ENCODE measurements at places on chromosomes 12 and 14. TPM values are rescaled to one million over a fixed set of nuclear protein-coding genes. Genes with fewer than 3 reads are reported as not detected.

Gene STXBP6
- total RNA-seq: 0.14 TPM

Gene MYF5
- not detected for total RNA-seq

Gene ARF3
- 51.7 TPM for total RNA-seq

DNA sequence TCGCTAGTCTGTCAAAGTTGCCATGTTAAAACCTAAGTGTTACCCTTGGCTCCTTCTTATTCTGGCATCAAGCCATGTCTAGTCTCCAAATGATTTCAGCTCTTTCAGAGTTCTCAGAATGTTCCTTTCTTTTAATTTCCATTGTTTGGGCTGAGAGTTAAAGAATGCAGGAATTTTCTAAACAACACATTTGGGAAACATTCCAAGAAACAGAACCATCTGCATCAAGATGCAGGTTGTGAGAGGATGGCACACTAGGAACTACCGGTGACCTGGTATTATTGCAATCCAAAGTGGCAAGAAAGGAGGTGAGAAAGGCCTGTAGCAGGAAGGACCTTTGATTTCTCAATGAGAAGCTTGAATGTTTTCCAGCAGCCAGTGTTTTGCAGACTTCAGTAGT, 30.1 kb downstream of the SLC35F4 start:
- DNase-seq: no peak

- no peak for DNase-seq
Observed at GRCh38 chr14:49512147-49512551, 74.0 kb downstream of the RPS29 start.

- peak; percentile 42 for DNase-seq
Observed at GRCh38 chr12:96720363-96720705, 186.7 kb upstream of the NEDD1 start.

DNA sequence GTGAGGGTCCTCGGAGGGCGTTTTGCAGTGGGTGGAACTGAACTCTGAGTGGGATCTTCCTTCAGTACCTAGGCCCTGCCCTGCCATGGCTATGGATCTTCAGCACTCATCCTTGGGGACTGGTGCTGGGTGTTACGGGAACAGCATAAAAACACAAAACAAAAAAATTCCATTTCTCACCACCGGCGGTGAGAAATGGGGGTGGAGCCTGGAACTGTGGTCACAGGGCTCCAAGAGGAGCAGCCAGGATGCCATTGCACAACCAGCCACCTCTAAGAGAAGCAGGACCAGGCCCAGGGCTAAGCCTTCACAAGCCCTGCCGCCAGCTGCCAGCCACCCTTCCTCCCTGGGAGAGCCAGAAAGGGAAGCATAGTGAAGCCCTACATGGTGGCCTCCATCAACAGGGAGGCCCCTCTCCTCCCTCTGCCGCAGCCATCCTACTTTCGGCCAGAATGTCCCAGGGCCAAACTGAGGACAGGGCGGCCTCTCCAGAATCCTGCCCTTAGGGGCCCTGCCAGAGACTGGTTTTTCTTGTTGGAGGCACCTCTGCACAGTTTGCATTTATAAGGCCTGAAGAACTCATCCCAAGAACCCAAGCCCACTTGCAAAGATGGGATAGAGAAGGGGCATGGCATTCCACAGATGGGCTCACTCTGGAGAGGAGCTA, 76.5 kb downstream of the VCPKMT start:
- DNase-seq: no peak

All from Karpas-422 (cell line).